GM13976 (cell line): ENCODE measurements at places on chromosomes 3 and 15.

DNA sequence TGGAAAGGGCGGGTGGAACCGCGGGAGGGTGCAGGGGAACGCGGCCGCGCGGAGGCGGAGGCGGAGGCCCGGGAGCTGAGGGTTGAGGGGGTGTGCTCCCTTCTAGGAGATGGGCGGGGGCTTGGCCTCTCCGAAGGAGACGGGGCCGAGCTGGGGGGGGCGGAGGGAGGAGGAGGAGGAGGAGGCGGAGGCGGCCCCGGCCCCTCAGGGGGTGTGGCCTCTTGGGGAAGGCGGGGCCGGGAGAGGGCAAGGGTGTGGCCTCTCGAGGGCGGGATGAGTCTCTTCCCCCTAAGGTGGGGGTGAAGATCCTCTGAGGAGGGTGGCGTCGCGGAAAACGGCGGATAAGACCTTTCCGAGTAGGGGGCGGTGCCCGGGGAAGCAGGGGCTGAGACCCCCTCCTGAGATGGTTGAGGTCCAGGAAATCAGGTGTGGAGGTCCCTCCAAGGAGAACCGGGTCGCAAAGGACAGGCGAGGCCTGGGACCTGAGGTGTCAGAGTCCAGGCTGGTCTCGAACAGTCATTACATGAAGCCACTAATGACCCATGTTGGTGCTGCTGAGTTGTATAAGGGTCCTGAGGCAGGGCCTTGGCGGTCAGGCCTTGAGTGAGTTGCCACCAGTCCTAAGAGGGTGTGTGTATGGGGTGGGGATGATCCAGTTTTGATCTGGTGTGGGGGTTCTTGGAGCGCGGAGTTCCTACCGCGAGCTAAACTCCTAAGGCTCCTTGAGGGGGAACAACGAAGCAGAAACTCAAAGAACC lies 759 bp downstream of the WDR6 start:
- DNase-seq, result peak; percentile 89

DNA sequence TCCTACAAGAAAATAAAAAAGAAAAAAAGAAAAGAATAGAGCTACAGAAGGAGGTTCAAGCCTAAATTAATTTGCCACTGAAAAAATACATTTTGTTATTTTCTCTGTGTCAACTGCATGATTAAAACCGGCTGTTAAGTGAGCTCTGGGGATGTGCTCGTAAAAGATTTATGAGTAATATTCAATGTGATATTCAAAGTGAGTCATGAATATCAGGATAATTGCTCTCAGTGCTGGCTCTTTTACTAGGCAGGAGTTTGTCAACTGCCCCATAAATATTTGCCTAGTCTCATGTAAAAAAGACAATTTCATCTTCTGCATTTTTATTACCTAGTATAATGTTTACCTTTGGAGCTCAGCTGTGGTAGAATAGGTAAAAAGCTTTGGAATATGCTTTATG lies 78.9 kb downstream of the CDIN1 start:
- DNase-seq, result no peak

DNA sequence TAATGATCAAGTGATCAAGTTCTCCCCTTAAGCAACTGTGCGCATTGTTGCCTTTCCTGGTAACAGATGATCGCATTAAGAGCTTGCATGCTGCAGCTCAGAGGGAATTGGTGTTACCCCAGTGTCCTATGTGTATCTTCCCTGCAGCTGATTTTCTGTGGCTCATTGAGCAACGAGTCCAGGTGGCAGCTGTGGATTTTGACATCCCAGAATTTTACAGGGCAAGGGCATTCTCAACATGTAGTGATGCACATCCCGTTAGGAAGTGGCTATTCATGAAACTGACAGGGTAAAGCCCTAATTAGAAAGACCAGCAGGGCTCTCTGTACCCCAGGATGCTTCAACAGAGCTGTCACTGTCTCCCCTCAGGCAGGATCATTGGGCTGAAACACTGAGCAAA lies 232.8 kb downstream of the AGBL1 start:
- no peak for DNase-seq

- no peak for DNase-seq
Observed at GRCh38 chr15:63401078-63401477, 19.4 kb upstream of the CA12 start.

DNA sequence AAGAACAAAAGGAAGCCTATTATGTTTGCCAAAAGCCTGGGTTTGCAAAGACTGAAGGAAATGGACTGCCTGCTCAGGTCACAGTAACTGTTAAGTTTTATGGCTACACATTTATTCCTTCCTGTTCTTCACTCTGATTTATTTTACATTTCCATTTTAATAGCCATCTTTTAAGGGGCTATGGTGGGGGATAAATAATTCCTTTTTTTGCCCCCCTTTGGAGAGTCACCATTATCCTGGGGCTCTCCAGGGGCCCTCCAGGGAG lies 53.5 kb upstream of the MYZAP start:
- DNase-seq, result no peak

DNA sequence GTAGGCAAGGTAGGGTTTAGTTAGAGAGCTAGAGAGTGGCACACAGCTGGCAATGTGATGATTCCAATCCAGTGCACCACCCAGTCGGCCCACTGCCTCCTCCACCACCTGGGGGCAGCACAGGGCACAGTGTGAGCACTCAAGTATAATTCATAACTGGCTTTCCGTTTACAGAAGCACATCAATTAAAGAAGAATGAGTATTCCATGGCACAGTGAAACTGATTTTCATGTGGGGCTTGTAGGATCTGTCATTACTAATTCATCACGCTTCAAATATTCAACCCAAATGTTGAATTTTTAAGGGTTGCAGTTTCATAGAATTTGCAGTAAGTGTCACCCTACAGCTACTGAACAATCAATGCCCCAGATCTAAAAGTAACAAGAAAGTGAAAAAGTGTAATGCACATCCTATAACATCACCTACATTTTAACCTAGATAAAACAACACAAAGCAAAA lies 149.9 kb downstream of the IGSF11 start:
- DNase-seq, result peak; percentile 28

DNA sequence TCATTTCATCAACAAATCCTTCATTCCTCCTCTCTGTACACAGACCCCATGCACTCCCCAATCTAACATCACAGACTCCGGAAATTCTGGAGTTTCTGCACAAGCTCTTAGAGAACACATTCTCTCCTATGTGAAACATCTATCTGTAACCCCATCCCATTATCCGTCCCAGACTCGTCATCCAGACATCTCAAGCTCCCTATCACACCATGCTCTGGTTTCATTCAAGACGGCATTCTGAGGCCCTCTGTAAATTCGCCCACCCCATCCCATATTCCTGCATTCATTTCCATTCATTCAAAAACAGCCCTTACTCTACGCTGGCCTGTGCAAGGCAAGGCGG lies 575 bp downstream of the LEO1 start:
- DNase-seq, result peak; percentile 37

GRCh38 chr3:70000563-70001081 lies 1.1 kb downstream of the SAMMSON start:
- no peak for DNase-seq

DNA sequence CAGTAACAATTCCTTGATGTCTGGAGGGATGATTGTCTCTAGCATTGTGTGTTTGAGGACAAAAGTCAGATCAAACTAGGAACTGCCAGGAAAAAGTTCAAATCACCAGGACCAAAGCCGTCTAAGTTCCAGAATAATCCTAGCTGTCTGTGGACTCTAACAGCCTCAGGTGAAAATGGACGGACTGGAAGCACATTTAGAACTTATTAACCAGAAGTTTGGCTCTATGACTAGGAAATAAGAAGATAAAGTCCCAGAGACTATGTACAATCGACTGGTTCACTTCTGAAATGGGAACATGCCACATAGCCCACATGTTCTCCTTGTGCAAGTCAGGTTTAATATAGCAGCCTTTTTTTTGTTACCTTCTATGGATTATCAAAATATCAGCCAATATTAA lies 50.6 kb upstream of the SGO1 start:
- no peak for DNase-seq

GRCh38 chr15:30670056-30670455 lies 44.1 kb downstream of the ARHGAP11B start:
- DNase-seq, result no peak

- DNase-seq, result peak; percentile 58
Observed at GRCh38 chr3:46406788-46407611, at the start of the genes CCR5AS and CCRL2. TSS of gene CCR5AS (minus strand) at chr3:46407066. TSS of gene CCRL2 (plus strand) at chr3:46407259. CDS start at chr3:46408080, 821 bp downstream.

DNA sequence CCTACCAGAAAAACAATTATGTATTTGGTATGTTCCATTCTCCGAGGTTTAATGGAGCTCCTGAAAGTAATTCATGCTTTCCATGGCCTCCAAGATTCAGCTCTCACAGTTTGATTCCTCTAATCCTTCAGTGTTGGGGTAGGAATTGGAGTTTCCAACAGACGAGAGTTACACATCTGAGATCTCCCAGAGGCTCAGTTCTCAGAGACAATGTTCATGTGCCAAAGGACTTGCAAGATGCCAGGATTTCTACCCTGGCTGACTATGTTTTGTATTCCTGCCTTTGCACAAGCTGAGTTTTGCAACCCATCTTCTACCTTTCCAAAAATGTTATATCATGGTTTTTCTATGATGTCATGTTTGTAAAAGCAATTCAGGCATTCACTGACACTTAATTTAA lies 322.9 kb downstream of the ERC2 start:
- DNase-seq, result no peak

DNA sequence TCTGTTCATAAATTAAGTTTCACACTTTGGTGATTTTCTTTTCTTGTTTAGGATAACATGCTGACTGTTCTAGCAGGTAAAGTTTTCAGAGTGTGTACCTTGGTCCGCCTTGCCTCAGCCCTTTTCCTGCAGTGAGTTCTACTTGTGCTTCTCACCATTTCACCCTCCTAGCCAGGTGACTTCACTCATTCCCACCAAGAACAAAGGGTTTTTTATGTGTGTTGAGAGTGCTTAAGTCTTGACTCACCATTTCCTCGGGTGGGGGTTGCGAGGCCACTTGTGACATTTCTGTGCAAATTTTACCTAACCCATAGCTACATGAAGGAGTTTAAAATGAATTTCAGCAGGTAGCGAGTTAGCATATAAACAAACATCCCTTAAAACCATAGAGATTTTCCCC lies 81.4 kb downstream of the C3orf38 start:
- DNase-seq, result no peak

- no peak for DNase-seq
Observed at GRCh38 chr3:66409771-66410754, 90.8 kb downstream of the LRIG1 start.

- DNase-seq, result no peak
Observed at GRCh38 chr3:4533489-4534443, 40.6 kb downstream of the ITPR1 start.

DNA sequence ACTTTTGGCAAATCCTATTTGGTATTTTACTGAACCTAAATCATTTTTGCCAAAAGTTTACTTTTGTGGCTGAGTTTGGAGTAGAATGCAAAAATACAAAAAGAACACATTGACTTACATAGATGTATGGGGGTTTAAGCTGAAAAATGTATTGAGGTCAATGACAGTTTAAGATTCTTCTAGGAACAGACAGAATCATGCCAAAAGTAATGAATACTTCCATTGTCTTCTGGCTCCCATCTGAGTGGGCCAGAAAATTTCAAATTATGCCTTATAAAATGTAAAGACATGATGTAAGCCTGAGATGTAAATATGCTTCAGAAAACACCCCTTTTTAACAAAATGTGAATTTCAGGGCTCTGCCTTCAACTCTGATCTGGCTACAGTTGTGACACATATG lies 375.1 kb upstream of the DPH6 start:
- DNase-seq, result no peak

- DNase-seq, result no peak
Observed at GRCh38 chr3:129593595-129594339, 12.7 kb downstream of the PLXND1 start.

- no peak for DNase-seq
Observed at GRCh38 chr15:56325186-56325585, 40.0 kb upstream of the TEX9 start.

GRCh38 chr15:57890878-57891277 lies 174.6 kb downstream of the ALDH1A2 start:
- DNase-seq, result no peak

DNA sequence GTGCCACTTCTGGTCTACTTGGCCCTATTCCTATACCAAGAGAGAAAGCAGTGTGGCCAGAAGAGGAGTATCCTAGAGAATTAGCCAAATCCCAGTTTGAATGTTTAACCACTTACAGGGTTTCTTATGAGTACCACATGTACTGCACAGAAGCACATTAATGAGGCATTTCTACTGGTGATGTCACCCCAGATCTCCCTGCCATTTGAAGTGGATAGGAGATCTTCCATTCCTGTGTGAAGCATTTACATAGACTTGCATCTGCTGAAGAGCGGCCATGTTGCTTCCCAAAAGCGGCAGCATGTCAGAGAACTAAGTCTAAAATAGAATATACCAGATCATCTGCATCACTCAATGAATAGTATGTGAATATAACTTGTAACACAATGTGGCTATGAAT lies 108.4 kb upstream of the TUSC7 start:
- DNase-seq, result no peak
